Hepatocyte (in vitro differentiated cells): ENCODE measurements at places on chromosomes 6 and 20.
A peak's percentile ranks its signal among the peaks of the same experiment; 100 is the strongest.

GRCh38 chr20:32819992-32820697 is 391 bp downstream of the MAPRE1 start:
- peak; percentile 96 for DNase-seq

DNA sequence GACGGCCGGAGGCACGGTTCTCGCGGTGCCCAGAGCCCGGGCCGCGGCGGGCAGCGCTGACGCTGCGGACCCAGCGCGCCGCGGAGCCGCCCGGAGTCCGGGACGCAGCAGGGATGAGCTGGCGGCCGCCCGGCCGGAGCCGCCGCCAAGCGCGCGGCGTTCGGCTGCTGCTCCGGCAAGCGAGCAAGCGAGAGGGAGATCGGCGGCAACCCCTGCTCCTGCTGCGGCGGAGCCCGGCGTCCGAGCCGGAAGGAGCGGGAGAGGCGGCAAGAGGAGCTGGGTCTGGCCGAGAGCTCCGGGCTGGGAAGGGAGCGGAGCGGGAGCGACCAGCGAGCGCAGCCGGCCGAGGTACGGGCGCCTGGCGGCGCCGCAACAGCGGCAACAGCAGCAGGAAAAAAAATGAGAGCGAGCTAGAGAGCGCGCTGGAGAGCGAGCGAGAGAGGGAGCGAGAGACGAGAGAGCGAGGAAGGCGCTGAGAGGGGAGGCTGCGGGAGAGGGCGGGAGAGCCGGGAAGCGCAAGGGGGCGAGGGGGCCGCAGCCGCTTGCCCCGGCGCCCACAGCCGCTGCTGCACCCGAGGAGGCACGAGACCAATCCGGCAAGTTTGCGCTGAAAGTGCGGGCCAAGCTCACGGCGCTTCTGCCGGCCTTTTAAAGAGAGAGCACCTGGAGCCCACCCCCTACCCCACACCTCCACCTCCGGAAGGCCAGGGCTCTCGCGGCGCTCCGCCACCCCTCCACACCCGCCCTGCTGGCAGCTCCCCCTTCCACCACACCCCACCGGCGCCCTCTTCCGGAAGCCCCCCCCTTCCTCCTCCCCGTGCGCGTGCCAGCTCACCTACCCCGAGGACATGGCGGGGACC is 496 bp downstream of the GRM4 start:
- DNase-seq = peak; percentile 65

- DNase-seq = peak; percentile 62
Observed at GRCh38 chr6:43090559-43090956, 14.4 kb downstream of the PTK7 start.

- DNase-seq = no peak
Observed at GRCh38 chr6:52506476-52506875, 70.4 kb downstream of the TRAM2 start.

- DNase-seq = no peak
Observed at GRCh38 chr6:34045771-34046170, 100.1 kb downstream of the GRM4 start.

- DNase-seq = no peak
Observed at GRCh38 chr6:148296771-148297170, 45.9 kb upstream of the SASH1 start.

DNA sequence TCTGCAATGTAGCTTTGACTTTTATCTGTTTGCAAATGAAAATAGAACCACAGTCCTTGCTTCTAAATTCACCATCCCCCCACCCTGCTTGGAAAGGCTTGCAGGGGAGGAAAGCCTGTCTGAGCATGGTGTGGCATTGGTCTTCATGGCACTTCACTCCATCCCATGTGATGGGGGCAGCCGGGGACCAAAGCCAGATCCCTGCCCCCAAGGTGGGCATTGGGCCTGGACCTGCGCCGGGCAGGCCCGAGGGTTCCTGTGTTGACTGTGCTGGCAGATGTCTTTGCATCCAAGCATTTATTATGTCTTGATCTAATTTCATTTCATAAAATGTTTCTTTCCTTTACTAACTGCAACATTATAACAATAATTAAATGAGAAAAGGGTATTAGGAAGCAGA is 120.0 kb downstream of the SYNDIG1 start:
- no peak for DNase-seq
